ENCODE measurements at places on chromosomes 3 and 15.

GRCh38 chr15:89112341-89112971, 24.2 kb downstream of the ABHD2 start:
- DNase-seq, result peak; percentile 55

DNA sequence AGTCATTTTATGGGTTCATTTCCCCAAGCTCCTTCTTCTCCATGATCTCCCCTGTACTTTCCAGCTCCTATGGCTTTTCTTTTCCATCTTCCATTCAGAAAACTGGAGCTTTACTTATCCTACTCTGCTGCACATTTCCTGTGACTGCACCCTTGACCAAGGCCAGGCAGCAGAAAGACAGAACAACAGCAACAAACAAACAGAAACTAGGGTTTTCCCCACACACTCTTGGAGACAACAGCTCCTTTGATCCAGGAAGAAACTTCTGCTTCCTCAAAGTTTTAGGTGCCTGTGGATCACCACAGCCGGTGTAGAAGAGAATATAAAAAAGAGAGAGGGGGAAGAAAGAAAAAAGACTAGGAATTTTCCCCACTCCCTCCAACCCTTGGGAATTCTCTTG, 342.3 kb upstream of the CFAP20DC start:
- DNase-seq, result no peak

DNA sequence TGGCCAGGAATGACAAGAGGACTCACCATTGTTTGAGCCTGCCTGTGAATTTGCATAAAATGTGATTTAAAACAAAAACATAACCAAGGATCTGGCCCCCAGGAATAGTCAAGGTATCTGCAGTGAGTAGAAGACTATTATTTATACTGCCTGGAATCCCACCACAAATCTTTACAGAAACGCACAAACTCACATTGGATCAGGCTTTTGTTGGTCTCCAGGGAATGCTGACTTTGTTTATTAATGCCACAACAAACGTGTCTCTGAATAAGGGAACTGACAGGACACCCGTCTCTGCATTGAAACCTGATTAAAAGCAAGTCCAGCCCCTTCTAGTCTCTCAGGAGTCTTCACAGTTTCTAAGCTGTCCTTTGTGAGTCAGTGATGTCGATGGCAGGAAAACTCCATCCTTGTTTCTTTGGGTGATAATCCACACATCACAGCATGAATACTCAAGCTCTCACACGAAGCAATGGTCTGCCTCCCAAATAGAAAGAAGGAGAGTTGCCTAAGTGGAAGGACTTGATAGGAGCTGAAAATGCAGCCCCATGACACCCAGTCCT, 37.7 kb downstream of the CLDN18 start:
- no peak for DNase-seq

- peak; percentile 6 for DNase-seq
Measured at GRCh38 chr3:195542316-195542697, 818 bp downstream of the PPP1R2 start.

- DNase-seq, result peak; percentile 53
Measured at GRCh38 chr3:168467115-168467714, 371.5 kb upstream of the GOLIM4 start.

Measured in midbrain (tissue), 1 donor.